ENCODE measurements at places on chromosomes 16 and 17.

DNA sequence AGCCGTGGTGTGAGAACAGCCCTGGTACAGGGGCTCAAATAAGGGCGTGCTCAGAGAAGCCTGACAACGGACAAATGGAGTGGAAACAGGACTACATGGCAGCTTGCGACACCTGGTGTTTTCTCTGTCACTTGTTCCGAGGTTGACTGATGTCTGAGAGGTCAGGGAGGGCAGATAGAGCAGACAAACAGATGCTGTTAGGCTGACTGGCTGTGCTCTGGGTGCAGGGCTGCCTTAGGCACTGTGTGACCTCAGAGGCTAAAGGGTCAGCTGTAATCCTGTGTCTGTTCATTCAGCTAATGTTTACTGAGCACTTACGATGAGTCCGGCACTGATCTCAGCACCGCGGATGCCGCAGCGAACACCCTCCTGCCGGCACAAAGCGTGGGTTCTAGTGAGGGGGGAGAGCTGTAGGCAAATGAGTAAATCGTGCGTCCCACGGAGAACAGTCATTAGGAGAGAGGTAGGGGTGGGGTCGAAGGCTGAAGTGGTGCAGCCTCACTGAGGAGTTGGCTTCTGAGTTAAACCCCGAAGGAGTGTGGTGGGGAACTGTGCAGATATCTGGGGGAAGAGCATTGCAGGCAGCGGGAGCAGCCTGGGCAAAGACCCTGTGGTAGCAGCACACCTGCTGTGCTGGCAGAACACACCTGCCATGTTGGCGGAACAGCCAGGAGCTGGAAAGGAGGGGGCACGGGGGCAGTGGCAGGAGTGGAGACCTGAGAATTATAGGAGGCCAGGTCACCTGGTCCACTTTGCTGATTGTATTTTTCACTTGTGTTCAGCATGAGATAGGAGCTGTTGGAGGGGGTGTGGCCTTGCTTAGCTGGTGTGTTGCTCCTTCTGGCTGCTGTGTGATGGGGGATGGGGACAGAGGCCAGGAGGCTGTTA, 35.0 kb downstream of the GPT2 start:
- DNase-seq, result no peak

DNA sequence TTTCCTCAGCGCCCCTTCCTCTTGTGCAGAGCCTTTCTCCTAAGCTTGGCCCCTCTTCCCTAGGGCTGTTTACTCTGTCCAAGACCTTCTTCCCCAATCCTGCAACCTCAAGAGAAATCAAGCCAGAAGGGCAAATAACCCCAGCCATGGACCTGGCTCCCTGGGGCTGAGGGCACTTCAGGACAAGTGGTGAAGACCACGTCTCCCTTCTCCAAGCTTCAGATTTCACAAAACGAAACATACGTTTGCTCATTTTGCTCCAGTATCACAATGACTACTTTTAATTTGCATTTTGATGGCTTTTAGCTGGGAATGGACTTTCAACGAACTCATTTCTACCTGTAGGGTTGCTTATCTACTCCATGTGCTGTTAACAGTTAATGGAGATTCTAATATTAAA, 139.8 kb upstream of the CACNG5 start:
- no peak for DNase-seq

GRCh38 chr17:56351675-56352074, 198.4 kb downstream of the ANKFN1 start:
- no peak for DNase-seq

GRCh38 chr17:73071066-73071999, 21.2 kb downstream of the SLC39A11 start:
- peak; percentile 45 for DNase-seq

DNA sequence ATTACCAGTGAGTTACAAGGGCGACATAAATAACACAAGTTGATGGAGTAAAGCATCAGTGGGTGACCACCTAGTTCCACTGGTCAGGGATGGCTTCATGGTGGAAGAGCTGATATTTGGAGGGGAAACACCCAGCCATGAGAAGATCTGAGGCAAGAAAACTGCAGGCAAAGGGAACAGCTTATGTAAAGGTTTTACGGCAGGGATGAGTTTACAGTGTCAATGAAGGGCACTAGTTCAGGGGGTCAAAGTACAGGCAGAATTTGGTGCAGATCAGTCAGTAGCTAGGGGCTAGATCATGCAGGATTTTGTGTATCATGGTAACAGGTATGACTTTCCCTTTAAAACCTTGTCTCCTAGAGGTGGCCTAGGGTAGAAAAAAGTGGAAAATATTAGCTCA, 339.6 kb downstream of the PMP22 start:
- DNase-seq, result no peak

DNA sequence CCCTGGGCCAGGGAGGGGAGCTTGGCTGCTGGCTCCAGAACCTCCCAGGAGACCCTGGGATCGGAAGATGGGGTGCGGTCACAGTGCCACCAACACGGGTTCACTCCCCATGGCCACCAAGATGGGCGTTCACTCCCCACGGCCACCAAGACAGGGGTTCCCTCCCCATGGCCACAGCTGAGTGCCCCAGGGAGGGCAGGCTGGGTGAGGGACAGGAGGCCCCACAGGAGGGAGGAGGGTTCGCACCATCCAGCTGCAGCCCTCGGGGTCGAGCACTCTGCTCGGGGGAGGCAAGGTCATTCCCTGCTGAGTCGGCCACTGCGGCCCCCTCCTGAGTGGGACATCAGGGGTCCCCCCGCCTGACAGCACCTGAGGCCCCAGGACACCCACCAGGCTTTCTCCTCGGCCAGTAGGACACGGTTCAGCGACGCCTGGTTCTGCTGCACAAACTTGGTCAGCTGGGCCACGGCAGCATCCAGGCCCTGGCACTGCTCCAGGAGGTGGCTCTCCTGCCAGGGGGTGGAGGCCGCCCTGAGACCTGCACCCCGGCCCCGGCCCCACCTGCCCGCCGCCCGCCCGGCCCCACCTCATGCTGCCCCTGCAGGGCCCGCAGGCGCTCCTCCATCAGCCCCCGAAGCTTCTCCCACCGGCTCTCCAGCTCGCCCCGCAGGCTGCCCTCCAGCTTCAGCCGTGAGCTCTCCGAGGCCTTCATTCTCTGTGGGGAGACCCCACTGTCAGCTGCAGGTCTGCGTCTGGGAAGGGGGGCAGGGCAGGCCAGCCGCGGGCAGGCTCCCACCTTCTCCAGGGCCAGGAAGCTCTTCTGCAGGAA, 5.9 kb downstream of the CCDC154 start:
- DNase-seq, result no peak

Measured in trophoblast cell (in vitro differentiated cells and primary cell).